ENCODE measurements at places on chromosomes 4 and X.

- DNase-seq, result no peak
Measured at GRCh38 chrX:24561121-24561520, 86.0 kb downstream of the PCYT1B start.

- no peak for DNase-seq
Measured at GRCh38 chrX:27953171-27953570, 28.1 kb downstream of the DCAF8L1 start.

GRCh38 chr4:14168919-14169318 is 541.4 kb upstream of the BOD1L1 start:
- DNase-seq, result no peak

DNA sequence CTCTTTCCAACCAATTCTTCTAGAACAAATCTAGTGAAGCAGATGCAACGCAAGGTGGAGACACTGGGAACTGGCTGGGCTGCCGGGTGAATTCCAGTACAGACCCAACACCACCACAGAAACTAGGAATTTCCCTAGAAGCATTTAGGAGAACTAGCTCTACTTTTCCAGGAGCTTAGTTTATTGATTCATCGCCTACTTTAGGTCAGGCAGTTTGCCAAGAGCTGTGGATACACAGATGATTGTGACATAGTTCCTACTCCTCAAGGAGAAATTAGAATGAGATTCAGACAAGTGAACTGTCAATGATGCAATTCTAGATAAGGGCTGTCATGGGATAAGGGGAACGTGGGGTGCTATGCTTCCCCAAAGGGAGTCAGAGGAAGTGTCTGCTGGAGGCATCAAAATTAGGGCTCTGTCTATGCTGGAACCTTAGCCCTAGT is 350.0 kb downstream of the CAMK2D start:
- DNase-seq, result no peak

DNA sequence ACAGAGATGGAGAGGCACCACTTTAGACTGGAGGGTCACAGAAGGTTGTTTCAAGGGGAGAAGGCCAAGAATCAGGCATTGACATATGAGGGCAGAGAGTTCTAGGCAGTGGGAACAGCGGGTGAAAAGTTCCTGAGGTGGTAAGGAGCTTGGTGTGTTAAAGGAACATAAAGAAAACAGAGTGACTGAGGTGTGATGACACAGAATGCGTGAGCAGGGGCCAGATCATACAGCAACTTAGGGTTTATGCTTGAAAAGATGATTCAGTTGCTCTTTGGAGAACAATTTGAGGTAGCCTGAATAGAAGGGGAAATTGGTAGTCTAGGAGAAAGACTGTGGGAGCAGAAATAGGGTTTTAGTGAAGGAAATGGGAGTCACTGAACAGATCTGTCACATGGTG is 179.2 kb downstream of the AMELX start:
- no peak for DNase-seq

DNA sequence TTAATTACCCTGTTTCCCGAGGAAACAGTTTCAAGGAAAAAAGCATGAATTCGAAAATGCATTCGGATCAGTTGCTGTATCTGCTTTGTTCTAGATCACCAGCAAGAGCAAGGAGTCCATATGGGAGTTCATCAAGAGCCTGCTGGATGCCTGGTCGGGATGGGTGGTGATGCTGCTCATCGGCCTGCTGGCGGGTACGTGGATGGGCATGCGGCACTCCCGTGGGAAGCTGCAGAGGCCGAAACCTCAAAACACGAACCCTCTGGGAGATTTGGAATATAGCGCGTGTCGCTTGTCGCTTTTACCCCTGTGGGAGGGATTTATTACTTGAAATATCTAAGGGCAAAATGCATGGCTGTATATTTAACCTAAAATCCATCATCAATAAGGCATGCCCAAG is 30.6 kb downstream of the CLCN4 start:
- no peak for DNase-seq
